ENCODE measurements at places on chromosomes 16 and 17. TPM values are rescaled to one million over a fixed set of nuclear protein-coding genes. Genes with fewer than 3 reads are reported as not detected.

The FZD2 gene
- total RNA-seq, result 12.6 TPM

The ZKSCAN2 gene
- total RNA-seq, result 3.5 TPM

The SNX20 gene
- not detected for total RNA-seq

The PITPNM3 gene
- total RNA-seq, result 7.4 TPM

The MRPL58 gene
- total RNA-seq, result 65.9 TPM

The SLC52A1 gene
- 0.71 TPM for total RNA-seq

The FBXO39 gene
- total RNA-seq, result 0.92 TPM

The TCAP gene
- total RNA-seq, result 0.31 TPM

The SLC13A5 gene
- 0.74 TPM for total RNA-seq

The KRTAP9-7 gene
- total RNA-seq, result not detected

The GPR139 gene
- not detected for total RNA-seq

The SLC5A10 gene
- 0.14 TPM for total RNA-seq

The WSB1 gene
- 41.5 TPM for total RNA-seq
